Neural cell (in vitro differentiated cells): ENCODE measurements at places on chromosomes 13 and 19. TPM values are rescaled to one million over a fixed set of nuclear protein-coding genes. Genes with fewer than 3 reads are reported as not detected.

ZIC5 gene
- polyA plus RNA-seq: 0.94 and 0.98 TPM in 2 replicates

AMH gene
- polyA plus RNA-seq: 57.5 and 71.5 TPM in 2 replicates

ABCA7 gene
- polyA plus RNA-seq: 51.8 and 75.2 TPM in 2 replicates

C19orf85 gene
- 0.19 and 3.0 TPM in 2 replicates for polyA plus RNA-seq

MLLT1 gene
- 34.0 and 39.3 TPM in 2 replicates for polyA plus RNA-seq

MBD3 gene
- polyA plus RNA-seq: 80.1 and 102 TPM in 2 replicates

UQCRFS1 gene
- 48.4 and 55.2 TPM in 2 replicates for polyA plus RNA-seq

C19orf18 gene
- polyA plus RNA-seq: not detected in 2 replicates

CILP2 gene
- polyA plus RNA-seq: 0.60 and 0.84 TPM in 2 replicates

SIGLEC8 gene
- polyA plus RNA-seq: not detected in 2 replicates

URI1 gene
- 43.8 and 55.4 TPM in 2 replicates for polyA plus RNA-seq

ASPDH gene
- 0.98 TPM in 1 of 2 replicates, not detected in the other for polyA plus RNA-seq

ZNF69 gene
- polyA plus RNA-seq: 14.4 and 23.1 TPM in 2 replicates

REEP6 gene
- polyA plus RNA-seq: 10.7 and 17.0 TPM in 2 replicates

AKT2 gene
- polyA plus RNA-seq: 131 and 132 TPM in 2 replicates

MAU2 gene
- polyA plus RNA-seq: 47.2 and 48.3 TPM in 2 replicates

GIPC3 gene
- not detected in 2 replicates for polyA plus RNA-seq

APOC4 gene
- polyA plus RNA-seq: not detected in 2 replicates

ENOX1 gene
- polyA plus RNA-seq: 42.6 and 43.7 TPM in 2 replicates

YJEFN3 gene
- 26.9 and 28.1 TPM in 2 replicates for polyA plus RNA-seq

ATP1A3 gene
- polyA plus RNA-seq: 36.2 and 53.6 TPM in 2 replicates

CEACAM16 gene
- polyA plus RNA-seq: not detected in 2 replicates

TNFRSF19 gene
- 2.3 and 3.3 TPM in 2 replicates for polyA plus RNA-seq

DHDH gene
- 1.4 and 4.8 TPM in 2 replicates for polyA plus RNA-seq

GRK1 gene
- 0.06 and 0.10 TPM in 2 replicates for polyA plus RNA-seq

YJU2 gene
- polyA plus RNA-seq: 32.6 and 35.4 TPM in 2 replicates

MYO1F gene
- 0.40 TPM in 2 replicates for polyA plus RNA-seq

CDX2 gene
- polyA plus RNA-seq: not detected in 2 replicates

KIR3DL2 gene
- not detected in 2 replicates for polyA plus RNA-seq

SPRY2 gene
- polyA plus RNA-seq: 3.7 and 6.0 TPM in 2 replicates

ZNF570 gene
- 15.7 and 21.4 TPM in 2 replicates for polyA plus RNA-seq

SIGLEC7 gene
- polyA plus RNA-seq: not detected in 2 replicates

TRPC4 gene
- 8.8 and 10.0 TPM in 2 replicates for polyA plus RNA-seq

CYP4F8 gene
- not detected in 2 replicates for polyA plus RNA-seq

PDS5B gene
- polyA plus RNA-seq: 27.6 and 28.9 TPM in 2 replicates

UBE2L5 gene
- not detected in 2 replicates for polyA plus RNA-seq

ZNF497 gene
- polyA plus RNA-seq: 13.7 and 18.4 TPM in 2 replicates

PSG3 gene
- not detected in 2 replicates for polyA plus RNA-seq

CYP4F2 gene
- polyA plus RNA-seq: 0.36 TPM in 1 of 2 replicates, not detected in the other

DAND5 gene
- polyA plus RNA-seq: not detected in 2 replicates

LILRB5 gene
- polyA plus RNA-seq: not detected in 2 replicates

CD70 gene
- not detected in 2 replicates for polyA plus RNA-seq

POU4F1 gene
- not detected in 2 replicates for polyA plus RNA-seq

PSG2 gene
- polyA plus RNA-seq: not detected in 2 replicates

KRTDAP gene
- polyA plus RNA-seq: not detected in 2 replicates

GPC5 gene
- 4.6 and 5.0 TPM in 2 replicates for polyA plus RNA-seq

FOSB gene
- polyA plus RNA-seq: 1.4 and 2.1 TPM in 2 replicates

PDX1 gene
- polyA plus RNA-seq: not detected in 2 replicates

LYPD3 gene
- not detected in 2 replicates for polyA plus RNA-seq

CALM3 gene
- 630 and 647 TPM in 2 replicates for polyA plus RNA-seq

VSTM1 gene
- polyA plus RNA-seq: not detected in 2 replicates
